ENCODE measurements at places on chromosomes 4 and X. TPM values are rescaled to one million over a fixed set of nuclear protein-coding genes. Genes with fewer than 3 reads are reported as not detected.

HCCS gene
- polyA plus RNA-seq: 31.4 TPM

ITIH6 gene
- polyA plus RNA-seq: 1.1 TPM

DNA sequence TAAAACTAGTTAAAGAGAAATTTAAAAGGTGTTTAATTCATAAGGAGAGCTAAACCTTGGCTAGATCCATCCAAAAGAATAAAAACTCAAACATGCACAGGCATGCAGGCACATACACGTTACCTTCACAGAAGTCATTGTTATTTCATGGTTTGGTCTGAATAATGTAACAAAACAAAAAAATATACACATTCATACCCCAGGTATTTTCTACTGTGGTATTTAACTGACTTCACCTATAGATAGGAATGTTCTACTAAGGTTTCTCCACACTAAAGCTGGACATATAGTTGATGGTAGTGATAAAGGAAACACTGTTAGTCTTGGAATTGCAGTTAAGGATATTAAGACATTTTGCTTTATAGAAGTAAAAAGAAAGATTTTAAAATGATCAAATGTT is 283.6 kb upstream of the PCDH10 start:
- no peak for DNase-seq

DNA sequence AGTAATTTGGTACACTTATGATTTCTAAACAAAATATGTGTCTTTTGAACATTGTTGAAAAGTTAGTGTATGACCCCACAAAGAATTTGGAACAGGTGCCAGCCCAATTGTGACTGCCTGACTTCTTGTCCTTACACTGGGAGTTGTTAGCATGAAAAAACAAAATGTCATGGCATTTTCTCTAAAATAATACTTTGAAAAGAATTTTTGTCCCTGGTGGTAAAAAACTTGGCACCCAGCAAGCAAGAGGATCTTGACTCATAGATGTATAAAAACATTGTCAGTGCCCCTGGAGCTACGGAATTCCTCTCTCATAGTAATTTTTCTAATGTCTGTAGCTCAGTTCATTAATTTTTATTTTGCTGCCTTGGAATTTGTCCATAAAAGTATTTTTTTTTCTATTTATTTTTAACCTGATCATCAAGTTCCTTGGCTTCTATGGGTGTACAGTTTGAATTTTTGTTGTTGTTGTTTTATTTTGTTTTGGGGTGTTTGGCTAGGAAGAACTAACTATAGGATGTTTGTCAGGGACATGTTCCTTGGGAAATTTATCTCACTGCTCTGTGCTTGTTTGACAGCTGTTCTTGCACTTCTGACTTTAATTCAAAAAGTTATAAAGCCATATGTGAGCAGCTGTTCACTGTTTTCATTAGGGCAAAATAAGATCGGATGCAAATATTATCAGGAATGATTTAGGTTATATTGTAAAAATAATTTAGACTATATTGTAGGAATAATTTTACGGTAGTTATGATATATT is 95.4 kb upstream of the NUDT6 start:
- DNase-seq: no peak

GRCh38 chr4:91325495-91325894 is 978.3 kb upstream of the GRID2 start:
- DNase-seq: peak; percentile 7

GRCh38 chr4:2340272-2341061 is 78.0 kb downstream of the ZFYVE28 start:
- no peak for DNase-seq

DNA sequence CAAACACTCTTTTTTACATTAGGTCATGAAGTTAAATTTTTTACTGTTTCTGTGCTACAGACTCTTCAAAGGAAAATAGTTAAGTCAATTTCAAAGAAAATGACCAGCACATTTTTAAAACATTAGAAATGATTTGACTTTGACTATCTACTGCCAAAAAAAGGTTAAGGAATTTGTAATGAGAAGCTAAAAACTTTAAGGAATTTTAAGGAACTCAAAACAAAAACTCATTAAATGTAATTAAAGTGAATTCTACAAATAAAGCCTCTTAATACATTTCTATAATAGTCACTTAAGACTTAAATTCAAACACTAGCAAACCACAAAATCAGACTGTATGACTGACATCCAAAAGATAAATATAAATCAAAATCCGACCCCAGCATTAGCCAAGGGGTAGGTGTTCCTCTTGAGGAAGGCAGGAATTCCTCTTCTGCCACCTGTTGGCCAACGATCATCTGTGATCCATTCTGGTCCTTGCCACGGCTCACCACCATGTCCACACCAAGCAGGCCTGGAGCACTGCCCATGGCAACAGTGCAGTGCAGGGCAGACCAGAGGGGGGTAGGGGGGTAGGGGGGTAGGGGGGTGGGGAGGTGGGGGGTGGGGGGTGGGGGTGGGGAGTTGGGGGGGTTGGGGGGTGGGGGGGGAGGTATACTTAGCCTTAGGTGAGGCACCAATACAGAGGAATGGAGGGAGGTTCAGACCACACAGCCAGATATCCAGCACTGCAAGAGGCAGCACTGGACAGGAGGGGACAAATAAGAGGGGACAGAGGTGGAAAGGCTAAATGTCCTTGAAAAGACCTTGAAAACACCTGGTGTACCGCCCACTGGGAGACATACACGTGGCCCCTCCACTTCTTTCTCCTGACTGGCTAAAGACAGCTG is 287.4 kb downstream of the CHIC1 start:
- no peak for DNase-seq

DNA sequence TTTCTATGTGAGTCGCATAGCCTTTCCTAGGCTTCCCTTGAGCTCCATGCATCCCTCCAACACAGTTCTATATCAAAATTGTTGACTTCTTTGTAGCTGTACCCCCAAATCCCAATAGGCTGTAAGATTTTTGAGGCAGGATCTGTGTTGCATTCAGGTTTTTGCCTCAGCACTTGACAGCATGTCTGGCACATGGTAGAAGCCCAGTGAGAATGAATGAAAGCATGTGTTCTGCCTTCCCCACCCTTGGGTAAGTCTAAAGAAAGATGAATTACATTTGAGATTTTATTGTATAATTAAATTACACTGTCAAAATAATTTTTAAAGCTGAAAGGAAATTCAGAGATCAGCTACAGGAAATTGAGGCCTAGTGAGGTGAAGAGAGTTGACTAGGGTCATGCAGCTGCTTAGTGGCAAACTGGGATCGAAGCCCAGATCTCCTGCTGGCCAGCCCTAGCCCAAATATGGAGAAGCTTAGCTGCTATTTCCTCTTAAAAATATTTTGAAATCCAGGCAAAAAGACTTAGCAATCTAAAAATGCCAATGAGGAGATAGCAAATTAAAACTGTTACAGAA is 122.5 kb downstream of the SPATA18 start:
- DNase-seq: no peak

GRCh38 chr4:128279624-128280225 is 7.9 kb downstream of the PGRMC2 start:
- DNase-seq: no peak

All from muscle of arm (tissue), 14 donors.